ENCODE measurements at places on chromosomes 1 and 21.

DNA sequence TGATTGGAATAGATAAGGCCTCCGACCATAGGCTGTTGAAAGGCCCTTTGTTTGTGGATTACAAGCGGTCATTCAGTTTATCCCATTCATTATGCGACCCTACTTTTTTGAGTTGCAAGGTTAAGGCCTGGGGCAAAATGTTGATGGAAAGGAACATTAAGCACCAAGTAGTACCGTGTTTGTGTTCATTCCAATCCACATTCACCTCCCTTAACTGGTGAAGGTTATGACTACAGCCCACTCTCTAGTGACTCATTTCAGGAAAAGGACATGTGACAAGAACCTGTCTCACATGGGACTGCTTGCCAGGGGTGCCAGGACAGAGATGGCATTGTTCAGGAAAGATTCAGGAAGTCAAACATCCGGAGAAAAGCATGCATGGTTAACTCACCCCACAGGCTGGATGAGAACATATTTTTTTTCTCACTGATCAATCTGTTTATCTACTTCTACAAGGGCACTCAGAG, 81.6 kb downstream of the CD58 start:
- no peaks in the 10 kb centered on the region for H3K36me3 ChIP-seq
- H3K4me1 ChIP-seq, result peaks cover 23% of the 10 kb centered on the region
- no peak overlapping the region for H3K4me3 ChIP-seq
- H3K27me3 ChIP-seq, result no peaks in the 10 kb centered on the region

GRCh38 chr1:14845851-14846250, 247.4 kb downstream of the KAZN start:
- no peaks in the 10 kb centered on the region for H3K36me3 ChIP-seq
- H3K4me3 ChIP-seq, result no peak overlapping the region
- H3K27me3 ChIP-seq, result no peaks in the 10 kb centered on the region
- DNase-seq, result no peak
- H3K27ac ChIP-seq, result no peak overlapping the region
- H3K4me1 ChIP-seq, result no peaks in the 10 kb centered on the region

- H3K27me3 ChIP-seq, result no peaks in the 10 kb centered on the region
- H3K27ac ChIP-seq, result no peak overlapping the region
- no peak for DNase-seq
- H3K4me3 ChIP-seq, result no peak overlapping the region
- no peaks in the 10 kb centered on the region for H3K4me1 ChIP-seq
Observed at GRCh38 chr1:156804026-156804425, 12.6 kb downstream of the SH2D2A start.

DNA sequence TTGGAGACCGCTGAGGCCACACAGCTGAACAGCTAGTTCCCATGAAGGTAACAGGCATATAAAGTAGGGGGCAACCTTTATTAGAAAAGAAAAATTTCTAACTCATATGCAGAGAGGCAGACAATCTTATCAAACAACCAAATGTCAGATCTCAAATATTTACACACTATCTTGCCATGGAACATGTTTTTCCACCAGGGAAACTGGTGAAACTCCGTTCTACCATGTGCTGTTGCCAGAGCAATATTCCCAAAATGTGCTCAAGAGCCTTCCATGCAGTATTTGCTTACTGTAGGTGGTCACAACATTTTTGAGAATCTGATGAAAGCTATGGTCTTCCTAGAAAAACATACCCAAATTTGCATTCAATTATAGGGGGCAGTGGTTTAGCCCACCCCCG, 143.4 kb upstream of the MAGI3 start:
- peaks cover 2% of the 10 kb centered on the region for H3K4me1 ChIP-seq
- DNase-seq, result no peak
- no peaks in the 10 kb centered on the region for H3K36me3 ChIP-seq
- H3K4me3 ChIP-seq, result no peak overlapping the region

DNA sequence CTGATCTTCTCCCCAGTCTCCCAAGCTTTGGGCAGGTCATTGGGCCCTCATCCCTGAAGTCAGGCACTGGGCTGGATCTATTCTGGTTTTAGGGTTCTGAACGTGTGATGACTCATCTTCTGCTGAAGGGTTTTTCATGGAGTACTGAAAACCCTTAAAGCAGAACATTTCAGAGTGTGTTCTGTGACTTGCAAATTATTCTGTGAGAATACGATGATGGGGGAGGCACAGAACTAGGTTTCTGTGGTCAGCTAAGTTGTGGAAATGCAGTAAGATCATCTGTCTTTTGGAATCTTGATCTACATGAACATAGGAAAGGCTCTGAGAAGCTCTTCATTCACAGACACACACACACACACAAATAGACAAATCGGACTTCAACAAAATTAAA, 46.2 kb downstream of the NAV1 start:
- no peaks in the 10 kb centered on the region for H3K36me3 ChIP-seq
- no peak overlapping the region for H3K4me3 ChIP-seq
- DNase-seq, result no peak
- no peaks in the 10 kb centered on the region for H3K27me3 ChIP-seq

Measured in mesendoderm (in vitro differentiated cells).